ENCODE measurements at places on chromosomes 1 and 21.

GRCh38 chr1:55359611-55360010 lies 144.4 kb upstream of the USP24 start:
- no peak for DNase-seq

- DNase-seq, result no peak
These were observed 110.6 kb upstream of the ADAMTS5 start for GRCh38 chr21:27077501-27077900.

DNA sequence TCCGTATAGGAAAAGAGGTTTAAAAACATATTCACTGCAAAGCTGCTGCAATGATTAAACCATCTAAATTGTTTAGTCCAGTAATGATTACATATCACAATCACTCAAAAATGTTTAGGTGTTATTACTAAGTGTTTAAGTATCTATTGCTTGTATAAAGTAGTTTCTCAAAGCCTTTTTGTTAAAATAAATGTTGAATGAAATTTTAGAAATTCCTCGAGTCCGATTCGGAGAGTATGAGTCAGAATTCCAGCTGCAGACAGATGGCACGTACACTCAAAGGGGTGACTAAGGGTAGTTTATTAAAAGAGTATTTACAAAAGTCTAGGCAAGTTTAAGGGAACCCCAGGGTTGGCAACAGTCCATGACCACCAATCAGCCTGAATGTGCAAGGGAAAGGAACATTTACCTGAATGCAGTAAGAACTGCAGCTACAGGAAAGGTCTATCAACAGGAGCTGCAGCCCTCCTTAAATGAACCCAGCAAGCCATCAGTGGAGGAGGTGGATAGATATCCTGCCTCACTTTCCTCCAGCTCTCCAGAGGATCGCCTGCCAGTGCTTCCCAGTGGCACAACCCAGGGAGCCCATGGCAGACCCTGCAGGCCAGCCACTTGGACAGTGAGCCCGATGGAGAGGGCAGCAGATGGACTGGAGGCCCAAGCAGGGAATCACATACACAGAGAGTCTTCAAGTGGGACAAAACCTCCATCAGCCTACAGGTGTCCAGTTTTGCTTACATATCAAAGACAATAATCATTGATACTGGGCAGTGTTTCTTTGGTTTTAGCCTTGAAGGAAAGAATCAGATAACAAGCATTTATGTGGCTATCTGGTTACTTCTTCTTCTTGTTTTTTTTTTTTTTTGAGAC lies 92.1 kb upstream of the SLC44A3 start:
- DNase-seq, result no peak

GRCh38 chr1:19327301-19327700 lies 15.2 kb downstream of the SLC66A1 start:
- DNase-seq, result no peak

- DNase-seq, result no peak
These were observed 7.1 kb upstream of the ACTA1 start for GRCh38 chr1:229440851-229441537.

DNA sequence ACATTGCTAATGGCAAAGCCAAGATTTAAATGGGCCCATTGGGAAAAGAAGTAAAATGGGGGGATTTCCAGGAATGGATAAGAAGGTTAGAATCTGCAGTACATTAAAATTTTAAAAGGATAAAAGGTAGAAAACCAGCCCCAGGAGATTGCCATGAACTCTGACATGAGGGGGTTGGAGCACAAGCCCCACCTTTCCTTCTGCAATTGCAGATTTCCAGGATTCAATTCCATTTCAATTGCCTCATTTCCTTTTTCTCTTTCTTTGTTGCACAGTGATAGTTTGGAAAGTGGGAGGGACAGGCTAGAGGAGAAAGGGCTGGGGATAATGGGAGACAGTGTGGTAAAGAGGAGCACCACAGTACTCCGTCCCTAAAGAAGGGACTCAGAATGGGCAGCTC lies 238.5 kb upstream of the RAB4A start:
- no peak for DNase-seq

DNA sequence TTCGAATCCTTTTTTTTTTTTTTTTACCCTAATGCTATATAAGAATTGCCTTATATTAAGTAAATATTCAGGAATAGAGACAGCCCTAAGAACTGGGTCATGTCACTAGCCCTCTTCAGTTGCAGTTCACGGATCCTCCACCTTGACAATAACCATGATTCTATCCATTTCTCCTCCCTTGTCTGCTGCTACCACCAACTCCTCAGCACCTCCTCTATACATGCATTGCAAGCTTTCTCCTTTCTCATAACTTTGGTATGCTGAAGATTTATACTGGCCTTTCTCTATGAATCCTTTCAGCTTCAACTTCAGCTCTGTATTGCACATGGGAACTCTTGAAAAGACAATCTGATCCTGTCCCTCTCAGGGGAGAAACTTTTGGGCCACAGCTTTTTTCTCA lies 14.3 kb upstream of the DR1 start:
- no peak for DNase-seq

Measured in T follicular helper cell (primary cell).